ENCODE measurements at places on chromosomes 13 and 19. TPM values are rescaled to one million over a fixed set of nuclear protein-coding genes. Genes with fewer than 3 reads are reported as not detected.

The PEG3 gene
- 1.5 TPM for total RNA-seq

DNA sequence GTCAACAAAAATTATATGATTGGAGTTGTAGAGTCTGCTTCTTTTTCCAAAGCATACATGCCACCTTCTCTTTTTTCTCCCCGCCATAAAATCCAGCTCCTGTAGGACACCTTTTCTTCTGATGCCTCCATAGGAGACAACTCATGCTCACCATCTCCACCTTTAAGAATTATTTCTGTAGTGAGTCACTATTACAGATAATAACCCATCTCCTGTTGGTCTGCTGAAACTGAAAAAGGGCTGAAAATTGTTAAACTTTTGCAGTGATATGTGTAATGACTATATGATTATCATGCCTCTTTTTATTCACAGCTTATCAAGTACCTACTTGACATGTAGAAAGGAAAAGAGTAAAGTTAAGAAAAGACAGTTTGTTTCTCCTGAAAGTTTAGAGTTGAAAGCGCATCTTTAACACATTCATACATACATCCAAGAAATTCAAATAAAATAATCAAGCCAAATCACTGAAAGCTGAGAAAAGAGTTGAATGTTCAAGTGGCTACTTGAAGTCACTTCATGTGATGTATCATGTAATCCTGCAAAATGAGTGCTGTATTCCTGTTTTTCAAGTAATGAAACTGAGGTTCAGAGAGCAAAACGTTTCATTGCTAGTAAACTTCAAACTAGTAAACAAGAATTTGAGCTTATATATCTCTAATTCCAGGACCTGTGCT is 35.5 kb upstream of the LPAR6 start:
- peak; percentile 26 for DNase-seq

DNA sequence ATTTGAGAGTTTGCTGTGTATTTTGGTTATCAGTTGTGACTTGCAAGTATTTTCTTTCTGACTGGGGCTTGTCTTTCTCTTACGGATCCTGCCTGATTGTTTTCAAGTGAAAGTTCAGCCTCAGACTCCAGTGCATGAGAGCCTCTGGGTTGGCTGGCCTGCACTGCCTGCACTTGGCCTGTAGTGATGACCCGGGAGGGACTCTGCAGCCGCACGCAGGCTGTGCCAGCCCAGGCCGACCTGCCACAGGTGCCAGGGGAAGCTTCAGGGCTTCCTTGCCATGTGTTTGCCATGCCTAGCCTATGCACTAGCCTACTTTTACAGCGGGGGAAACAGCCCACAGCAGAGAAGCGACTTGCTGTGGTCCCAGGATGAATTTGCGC is 77.0 kb downstream of the KDM4B start:
- no peak for DNase-seq

The SERPINE3 gene
- not detected for total RNA-seq

- peak; percentile 70 for DNase-seq
These were observed 17.5 kb upstream of the NANOS3 start for GRCh38 chr19:13859361-13859880.

The VAV1 gene
- not detected for total RNA-seq

DNA sequence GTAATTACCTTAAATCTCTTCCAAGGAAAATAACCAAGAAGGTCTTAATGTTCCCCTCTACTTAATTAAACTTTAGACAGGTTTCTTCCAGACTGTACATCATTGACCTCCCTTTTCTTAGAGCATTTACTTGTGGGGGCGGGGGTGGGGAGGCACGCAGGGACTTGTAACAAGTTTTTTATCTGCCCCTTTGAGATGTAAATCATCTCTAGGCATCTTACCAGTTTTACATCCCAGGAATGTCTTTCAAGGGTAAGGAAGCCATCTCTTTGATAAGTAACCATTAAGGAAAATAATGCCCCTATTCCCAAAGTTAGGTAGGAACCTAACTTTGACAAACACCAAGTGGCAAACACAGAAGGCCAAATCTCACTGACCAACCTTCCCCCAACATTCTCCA is 528.6 kb downstream of the SUCLA2 start:
- DNase-seq: no peak

DNA sequence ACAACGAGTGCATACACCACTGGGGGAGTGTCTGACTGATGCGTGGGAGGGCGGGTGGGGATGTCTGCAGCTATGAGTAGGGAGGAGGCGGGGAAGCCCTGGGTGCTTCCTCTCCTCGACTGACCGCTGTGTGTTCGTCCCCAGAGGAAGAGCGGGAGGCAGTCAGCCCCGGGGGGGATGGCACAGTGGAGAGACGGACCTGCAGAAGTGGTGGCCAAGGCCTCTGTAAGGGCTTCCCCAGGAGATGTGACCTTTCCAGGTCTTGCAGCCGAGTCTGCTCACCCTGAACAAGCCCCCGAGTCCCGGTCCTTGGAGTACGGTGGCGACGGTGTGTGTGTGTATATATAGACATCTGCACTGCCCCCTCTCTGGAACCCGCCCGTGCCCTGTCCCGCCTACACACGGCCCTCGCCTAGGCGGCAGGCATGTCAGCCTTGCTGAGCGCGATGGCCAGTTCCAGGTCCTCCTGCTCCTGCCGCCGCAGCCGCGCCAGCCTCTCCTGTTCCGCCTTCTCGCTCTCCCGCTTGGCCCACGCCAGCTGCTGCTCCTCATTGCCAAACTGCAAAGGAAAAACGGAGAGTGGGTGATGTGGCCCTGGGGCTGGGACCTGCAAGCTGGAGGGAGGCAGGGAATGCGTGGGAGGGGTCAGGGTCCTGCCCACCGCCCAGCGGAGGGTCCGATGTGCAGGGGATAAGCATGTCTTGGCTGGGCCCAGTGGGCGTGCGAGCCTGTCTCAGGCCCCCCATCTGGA is 30.8 kb downstream of the KLF2 start:
- DNase-seq: peak; percentile 27

GRCh38 chr19:3945838-3946237 is 13.0 kb downstream of the NMRK2 start:
- peak; percentile 56 for DNase-seq

DNA sequence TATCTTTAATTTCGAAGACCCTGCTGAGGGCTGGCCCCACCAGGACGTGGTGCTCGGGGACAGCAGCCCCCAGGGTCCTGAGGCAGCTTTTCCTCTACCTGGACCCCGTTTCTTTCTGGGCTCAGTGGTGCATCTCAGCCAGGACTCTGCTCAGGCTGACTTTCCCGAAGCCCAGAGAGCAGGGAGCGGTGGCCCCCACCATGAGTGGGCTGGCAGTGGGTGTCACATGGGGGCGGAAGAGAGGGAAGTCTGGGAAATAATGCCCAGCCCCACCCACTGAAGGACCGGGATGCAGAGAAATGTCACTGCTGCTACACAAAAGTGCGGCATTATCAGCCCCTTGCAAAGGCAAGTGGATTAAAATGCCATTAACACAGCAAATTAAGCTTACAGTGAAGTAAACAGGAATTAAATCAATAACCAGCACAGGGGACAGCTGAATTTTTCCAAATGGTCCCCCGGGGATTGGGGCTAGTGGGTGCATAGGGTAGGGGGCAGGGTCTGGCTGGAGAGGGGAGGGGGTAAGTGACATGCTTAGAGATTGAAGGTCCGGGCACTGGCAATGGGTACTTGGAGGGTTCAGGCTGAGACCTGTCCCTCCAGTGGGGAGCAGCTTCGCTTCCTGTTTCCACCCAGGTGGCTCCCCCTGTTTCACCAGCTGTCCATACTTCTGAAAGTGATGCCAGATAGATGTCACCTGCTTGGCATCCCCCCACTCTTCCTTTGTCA is 177.3 kb downstream of the URI1 start:
- DNase-seq: no peak

- DNase-seq: no peak
These were observed 33.3 kb upstream of the MUC16 start for GRCh38 chr19:9043524-9043923.

The APOE gene
- total RNA-seq: 0.76 TPM

GRCh38 chr19:711254-711653 is 2.5 kb downstream of the PALM start:
- DNase-seq: no peak

DNA sequence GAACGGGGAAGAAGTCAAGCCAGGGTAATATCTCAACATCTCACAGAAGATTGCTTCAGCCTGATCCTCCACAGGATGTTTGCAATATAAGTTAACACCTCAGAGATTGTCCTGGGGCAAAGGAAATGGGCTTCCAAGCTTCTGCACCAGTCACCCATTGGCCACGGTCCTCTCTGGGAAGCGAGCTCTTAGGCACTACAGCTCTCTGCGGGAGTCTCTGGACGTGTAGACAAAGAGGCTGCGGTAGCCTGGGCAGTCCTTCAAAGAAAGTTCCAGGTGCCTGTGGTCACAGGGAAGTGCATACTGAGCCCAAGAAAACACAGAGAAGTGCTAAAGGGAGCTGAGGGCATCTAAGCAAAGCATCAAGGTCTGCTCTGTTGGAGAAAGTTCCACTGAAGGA is 805.7 kb downstream of the DIAPH3 start:
- DNase-seq: no peak

The C5AR2 gene
- 1.3 TPM for total RNA-seq

- peak; percentile 60 for DNase-seq
These were observed 5.2 kb upstream of the ZNF579 start for GRCh38 chr19:55585658-55586339.

DNA sequence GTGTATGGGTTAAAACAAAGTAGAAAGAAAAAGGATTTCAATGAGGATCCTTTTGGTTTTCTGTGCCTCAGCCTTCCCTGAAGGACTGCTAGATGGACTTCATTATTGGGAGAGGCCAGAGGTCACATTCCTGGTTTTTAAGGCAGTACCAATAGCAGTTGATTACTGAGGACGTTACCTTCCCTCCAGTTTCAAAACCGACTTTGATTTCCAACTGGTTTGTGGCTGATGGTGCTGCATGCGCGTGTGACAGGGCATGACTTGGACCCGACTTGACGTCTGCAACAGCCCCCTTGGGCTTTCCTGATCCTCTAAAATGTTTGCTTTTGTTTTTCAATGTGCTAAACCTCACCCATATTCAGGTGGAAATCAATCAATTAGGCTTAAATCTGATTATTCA is 314.3 kb upstream of the ARGLU1 start:
- DNase-seq: no peak

The SDHAF1 gene
- 49.7 TPM for total RNA-seq

DNA sequence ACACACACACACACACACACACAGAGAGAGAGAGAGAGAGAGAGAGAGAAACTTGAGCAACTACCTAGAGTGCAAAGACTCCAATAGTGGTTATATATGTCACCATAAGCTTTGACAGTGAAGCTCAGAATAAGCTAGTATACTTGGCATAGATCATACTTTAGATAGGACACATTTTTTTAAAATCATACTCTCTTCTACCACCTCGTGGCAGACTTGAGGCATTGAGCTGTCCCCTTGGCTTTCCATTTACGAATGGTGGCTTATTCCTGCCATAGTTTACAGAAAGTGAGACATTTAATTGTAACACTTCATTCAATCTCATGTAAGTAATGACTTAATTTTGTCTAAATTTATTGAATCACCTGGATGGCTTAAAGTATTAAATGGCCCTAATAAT is 108.2 kb downstream of the EDNRB start:
- peak; percentile 69 for DNase-seq

DNA sequence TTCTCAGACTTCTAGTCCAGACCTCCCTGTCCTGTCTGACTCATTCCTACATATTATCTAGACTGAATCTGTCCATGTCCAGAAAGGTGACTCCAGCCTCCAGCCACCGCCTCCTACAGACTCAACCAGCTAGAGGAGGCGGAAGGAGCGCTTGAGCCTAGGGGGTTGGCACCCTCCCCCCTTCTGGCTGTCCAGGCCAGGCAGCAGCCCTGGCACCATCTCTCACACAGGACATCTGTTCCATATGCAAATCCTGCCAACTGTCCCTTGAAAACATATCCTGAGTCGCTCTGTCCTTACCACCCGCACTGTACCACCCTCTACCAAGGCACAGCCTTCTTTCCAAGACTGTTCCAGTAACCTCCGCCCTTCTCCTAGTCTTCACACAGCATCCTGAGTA is 150.7 kb upstream of the WASF3 start:
- peak; percentile 4 for DNase-seq

DNA sequence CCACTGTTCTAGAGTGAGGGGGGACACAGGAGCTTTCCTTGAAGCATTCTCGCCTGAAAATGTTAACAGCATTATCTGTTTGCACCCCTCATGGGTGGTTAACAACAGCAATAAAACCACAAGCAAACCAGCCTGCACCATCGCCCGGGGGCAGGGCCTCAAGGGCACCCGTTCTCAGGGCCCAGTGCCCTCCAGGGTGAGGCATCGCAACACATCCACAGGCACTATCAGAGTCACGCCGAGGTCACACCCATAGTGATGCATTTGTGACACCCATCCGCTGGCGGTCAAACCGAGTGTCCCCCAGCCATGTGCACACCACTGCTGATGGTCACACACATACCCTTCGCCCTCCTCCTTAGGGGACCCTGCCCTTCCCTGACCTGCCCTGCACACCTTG is 4.6 kb downstream of the FUT5 start:
- DNase-seq: no peak

The ABCA7 gene
- 1.1 TPM for total RNA-seq

DNA sequence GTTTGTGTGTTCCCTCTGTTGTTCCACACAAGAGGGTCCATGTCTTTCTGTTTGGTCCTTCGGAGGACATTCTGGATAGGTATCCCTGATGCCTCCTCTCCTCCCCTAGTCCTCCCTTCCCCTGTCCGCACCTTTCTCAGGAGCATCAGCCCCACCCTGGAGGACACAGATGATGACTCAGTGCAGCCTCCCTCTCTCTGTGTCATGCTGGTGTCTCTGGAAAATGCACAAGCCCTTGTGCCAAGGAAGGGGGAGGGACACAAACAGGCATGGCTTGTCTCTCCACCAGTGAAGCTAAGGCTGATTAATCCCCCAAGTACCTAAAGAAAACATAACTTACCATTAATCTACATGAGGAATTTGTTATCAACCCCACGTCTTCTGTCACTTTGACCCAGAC is 16.2 kb upstream of the TNFRSF19 start:
- DNase-seq: peak; percentile 75

GRCh38 chr19:16161840-16162239 is 11.5 kb downstream of the CIB3 start:
- DNase-seq: peak; percentile 61

DNA sequence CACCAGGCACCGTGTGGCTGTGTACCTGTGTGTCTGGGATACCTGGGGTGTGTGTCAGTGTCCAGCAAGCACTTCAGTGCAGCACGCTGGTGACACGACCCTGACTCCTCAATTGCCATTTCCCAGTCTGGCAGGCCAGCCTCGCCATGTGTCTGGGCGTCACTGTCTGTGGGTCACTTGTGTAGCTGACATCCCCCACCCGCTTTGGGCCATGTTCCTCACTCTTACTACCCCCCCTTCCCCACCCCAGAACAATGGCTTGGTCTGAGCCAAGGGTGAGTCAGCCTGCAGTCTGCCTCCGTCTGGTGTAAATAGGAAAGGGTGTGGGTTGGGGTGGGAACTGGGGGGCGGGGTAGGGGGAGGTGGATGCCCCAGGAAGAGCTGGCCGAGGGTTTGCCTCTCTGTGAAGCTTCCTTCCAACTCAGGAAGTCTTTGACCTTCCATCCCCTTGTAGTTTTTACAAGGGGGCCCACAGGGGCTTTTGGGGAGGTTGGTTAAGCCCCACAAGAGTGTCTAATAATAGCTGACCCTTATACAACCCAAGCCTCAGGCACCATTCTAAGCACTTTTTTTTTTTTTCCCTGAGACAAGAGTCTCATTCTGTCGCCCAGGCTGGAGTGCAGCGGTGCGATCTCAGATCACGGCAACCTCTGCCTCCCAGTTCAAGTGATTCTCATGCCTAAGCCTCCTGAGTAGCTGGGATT is 17.6 kb downstream of the NOVA2 start:
- no peak for DNase-seq

GRCh38 chr19:3762501-3763459 is at the start of gene MRPL54:
MRPL54 (plus strand) TSS chr19:3762682; CDS start chr19:3762701, 19 bp downstream.
- DNase-seq: peak; percentile 99

The PSG2 gene
- total RNA-seq: 0.89 TPM

GRCh38 chr13:23984546-23984945 is 87.2 kb upstream of the C1QTNF9B start:
- DNase-seq: no peak

All from GM23248 (cell line).